ENCODE measurements at places on chromosomes 6 and 20.
A peak's percentile ranks its signal among the peaks of the same experiment; 100 is the strongest.

- DNase-seq = no peak
Measured at GRCh38 chr6:110408901-110409300, 6.5 kb downstream of the DDO start.

DNA sequence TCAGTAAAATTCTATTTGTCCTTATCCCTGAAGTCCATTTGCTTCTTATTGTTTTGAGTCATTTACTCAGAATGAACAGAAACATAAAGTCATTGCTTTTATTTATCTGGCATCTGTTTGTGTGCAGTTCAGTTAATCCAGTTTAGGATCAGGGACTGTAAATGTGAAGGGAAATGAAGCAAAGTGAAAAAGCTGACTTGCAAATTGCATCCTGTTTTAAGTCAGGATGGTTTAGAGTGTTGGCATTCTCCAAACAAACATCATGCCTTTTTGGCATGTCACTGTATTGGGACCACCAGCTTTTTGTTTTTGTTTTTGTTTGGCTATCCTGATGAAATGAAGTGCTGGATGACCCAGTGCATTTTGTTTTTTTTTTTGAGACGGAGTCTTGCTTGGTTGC lies 100.2 kb upstream of the CLDN20 start:
- DNase-seq = no peak

DNA sequence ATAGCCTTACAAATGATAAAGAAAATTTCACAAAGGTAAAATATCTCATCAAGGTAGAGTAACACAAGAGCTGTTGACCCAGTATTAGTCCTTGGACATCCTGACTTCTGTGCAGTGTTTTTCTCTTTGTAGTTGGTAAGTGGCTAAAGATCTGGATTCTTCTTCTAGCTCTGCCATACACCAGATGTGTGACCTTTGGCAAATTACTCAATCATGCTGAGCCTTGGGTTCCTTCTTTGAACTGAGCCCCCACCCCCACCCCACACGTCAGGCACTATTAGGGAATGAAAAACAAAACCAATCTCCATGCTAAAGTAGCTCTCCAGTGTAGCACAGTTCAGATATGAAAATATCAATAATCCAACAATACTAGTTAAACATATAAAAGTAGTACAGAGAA lies 15.1 kb upstream of the TRIM39 start:
- no peak for DNase-seq

DNA sequence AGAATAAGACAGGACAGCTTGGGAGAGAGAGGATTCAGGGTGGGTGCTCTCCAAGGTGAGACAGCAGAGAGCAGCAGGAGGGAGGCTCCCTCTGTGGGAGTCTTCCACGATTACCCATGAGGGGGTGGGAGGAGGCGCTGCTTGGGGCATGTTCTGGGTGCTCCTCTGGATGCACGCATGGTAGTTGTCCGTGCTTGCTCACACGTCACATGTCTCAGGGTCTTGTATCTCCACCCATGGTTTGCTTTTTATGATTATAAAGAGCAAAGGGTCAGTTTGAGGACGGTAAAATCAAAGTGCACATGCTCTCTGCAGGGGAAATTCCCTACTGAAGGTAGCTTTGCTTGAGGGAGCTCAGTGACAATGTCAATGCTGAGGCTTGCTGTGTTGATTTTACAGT lies 338.4 kb downstream of the THBS2 start:
- DNase-seq = no peak

GRCh38 chr6:111925296-111925695 lies 52.0 kb upstream of the FYN start:
- DNase-seq = no peak

DNA sequence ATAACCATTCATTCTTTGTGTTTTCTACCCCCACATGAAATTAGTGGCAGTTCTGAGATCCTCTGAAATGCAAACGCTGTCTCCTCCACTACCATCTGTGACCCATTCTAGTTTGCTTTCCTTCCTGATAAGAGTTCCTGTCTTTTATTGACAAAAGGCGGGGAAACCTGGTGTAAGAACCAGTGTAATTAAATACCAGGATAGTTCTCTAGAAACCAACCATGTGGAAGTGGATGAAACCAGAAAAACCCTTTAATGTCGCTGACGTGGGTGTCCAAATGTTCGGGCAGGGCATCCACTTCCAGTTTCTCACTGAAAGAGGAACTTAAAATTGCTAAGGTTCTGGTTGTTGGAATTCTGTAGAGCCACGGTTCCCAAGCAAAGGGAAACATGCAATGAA lies 79.1 kb downstream of the TNFRSF21 start:
- no peak for DNase-seq

GRCh38 chr6:44341095-44341890 lies 1.2 kb upstream of the SPATS1 start:
- no peak for DNase-seq

- DNase-seq = no peak
Measured at GRCh38 chr20:10454151-10454750, 19.1 kb downstream of the SLX4IP start.

- DNase-seq = no peak
Measured at GRCh38 chr20:20430066-20430465, 62.2 kb downstream of the INSM1 start.

DNA sequence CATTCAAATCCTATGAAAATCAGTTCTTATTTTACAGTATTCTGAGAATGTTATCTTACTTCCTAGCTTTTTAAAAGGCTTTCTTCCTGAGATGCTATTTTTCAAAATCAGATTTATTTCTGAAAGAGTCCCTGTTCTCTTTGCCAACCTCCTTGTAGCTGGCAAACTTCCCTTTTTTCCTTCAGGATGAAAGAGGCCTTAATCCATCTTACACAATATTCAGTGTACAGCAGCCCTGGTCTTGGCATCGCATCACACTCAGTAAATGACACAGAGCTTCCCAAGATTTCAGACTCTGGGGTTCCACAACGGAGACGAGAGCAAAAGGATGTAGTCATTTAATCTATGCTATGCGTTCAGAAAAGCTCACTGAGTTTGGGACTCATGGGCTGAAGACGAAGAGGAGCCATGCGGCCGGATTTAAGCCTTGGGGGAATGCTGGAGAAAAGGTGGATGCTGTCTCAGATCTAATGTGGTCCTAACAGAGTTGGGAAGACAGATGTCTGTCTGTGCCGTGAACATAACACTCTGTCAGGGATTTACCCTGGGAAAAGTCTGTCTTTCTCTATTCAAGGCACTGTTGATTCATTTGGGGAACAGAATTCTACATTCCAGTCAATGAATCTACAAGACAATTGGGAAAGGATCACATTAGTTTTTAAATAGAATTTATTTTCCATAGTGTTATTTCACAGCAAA lies 616.4 kb upstream of the AGPAT4 start:
- no peak for DNase-seq

DNA sequence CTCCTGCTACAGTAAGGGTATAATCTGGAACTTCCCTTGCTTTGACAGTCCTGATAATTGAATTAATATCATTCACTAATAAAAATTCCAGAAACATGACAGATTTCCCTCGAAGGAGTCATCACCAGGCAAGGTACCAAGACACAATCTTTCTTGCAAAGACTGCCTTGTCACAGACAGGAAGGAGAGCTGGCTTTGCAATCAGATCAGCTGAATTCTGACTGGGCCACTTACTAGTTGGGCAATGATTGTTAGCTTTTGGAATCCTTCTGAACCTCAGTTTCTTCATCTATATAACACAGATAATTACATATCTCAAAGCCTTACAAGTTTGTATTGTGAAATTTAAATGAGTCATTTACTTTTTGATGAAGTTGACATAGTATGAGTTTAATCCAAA lies 344.2 kb downstream of the RFPL4B start:
- no peak for DNase-seq

DNA sequence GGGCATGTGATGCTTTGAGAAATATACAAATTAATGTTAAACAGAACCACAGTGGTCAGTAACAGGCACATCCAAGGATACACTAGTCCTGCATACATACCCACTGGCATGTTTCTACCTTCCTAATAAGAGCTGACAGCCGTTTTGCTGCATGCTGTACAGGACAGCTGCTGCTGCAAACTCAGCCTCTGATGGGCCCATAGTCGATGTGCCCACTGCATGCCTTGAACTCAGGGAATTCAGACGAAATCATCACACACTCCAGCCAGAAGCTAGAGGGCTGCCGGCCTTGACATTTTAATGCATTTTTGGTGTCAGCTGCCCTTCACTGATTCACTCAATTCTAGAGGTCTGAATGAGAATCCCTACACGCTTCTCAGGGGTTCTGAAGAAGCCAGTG lies 29.3 kb downstream of the FKBP1A start:
- no peak for DNase-seq

- no peak for DNase-seq
Measured at GRCh38 chr6:28657769-28658465, 132.2 kb downstream of the GPX5 start.

DNA sequence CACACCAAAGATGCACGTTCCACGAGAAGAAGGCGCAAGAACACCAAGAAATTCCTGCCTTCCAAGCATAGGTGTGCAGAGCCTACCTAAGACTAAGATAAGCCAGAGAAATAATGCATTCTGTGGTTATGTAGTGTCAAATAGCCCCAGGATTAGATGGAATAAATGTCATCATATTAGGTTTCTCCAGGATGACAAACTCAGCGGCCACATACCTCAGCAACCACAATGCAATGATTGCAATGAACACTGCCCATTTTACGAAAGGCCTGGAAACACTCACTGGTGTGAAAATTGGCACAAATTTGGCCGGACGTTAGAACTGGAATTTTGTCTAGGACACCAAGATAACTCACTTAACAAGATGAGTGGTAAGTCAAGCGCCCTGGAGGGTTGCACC lies 129.7 kb downstream of the SLC22A3 start:
- no peak for DNase-seq

DNA sequence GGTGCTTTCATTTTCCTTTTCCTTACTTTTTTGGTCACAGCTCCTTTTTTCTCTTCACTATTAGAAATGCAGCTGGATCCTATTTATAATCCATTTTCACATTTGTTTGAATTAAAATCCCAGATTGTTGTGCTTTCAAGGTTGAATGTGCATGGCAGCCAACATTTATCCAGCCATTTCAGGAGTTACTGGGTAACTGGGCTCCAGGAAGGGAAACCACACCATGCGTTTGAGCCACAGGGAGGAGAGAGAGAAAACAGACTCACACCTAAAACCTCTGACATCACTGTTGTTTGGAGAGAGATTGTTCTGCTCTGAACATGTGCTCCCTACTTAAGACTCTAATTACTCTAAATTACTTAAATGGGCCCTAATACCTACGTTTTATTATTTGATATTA lies 173.4 kb downstream of the BMP2 start:
- no peak for DNase-seq

DNA sequence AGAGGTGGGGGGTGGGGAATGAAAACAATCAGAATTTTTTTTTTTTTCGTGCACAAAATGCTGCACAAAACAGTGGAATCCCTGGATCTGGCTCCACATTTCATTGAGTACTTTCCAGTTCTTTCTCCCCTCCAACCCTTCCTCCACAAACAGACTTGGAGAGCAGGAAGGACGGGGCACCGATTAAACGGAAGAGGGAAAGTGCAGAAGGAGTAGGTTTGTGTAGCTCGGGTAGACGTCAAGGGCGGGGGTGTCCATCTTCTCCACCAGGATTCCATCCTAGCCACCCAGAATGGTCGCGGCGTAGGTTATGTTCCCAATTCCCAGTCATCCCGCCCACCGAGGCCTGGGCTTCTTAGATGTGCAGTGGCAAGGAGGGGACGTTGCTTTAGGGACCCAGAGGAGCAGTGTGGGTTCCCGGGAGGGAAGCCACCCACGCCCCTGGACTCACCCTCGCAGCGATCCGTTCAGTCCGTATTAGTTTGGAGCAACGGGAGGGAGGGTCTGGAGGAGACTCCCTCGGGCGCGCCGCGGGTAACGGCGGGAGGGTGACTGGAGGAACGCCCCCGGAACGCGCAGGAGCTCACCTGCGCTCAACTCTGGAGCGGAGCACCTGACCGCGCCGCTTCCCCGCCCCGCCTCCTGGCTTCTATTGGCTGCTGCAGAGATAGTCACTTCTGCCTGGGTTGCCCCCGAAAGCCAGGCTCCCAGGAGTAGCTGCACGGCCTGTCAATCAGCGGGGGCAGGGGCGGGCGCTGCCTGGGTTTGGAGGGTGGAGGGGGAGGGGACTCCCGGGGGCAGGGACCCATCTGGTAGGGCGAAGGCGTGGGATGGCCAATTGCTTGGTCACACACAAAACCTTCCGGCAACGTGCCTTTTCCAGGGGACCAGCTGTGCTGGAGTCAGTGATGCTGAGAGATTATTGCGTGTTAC lies at the start of gene ENPP5:
ENPP5 (minus strand) TSS at position 624 of the 933 bp plus-strand sequence. CDS start 2,718 bp downstream, outside the sequence.
- peak; percentile 72 for DNase-seq

DNA sequence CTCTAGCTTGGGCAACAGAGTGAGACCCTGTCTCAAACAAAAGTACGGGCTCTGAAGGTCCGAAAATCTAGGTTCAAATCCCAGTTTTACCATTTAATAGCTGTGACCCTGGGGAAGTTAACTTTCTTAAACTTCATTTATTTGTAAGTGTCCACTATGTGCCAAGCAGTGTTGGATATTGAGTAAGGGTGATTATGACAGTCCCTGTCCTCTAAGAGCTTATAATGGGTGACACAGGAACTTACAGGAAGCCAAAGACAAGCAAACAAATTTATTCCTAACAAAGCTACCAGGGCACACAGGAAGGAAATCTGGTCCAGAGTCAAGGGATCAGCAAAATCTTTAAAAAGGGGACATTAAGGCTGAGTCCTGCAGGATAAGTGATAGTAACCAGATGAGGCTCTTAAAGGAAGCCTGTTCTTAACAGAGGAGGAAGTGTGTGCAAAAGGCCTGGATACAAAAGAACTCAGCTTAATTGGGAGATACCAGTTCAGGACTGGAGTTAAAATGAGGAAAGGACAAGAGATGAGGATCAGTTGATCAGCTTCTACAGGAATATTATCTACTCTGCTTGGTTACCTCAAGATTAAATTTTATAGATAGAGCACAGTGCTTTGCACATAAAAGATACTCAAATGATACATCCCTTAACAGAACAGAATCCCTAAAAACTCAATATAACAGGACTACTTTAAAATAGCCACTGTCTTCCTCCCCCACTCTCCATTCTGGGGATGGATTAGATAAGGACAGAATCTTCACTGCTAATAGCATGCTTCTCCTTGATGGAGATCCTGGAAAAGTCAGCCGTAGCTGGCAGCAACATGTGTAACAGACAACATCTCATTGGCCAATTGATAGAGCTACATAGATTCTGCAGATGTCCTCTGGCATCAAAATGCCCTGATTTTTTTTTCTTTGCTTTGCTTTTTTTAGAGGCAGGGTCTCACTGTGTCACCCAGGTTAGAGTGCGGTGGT lies 6.1 kb downstream of the SNX3 start:
- DNase-seq = no peak
